ENCODE measurements at places on chromosomes 6 and 20.

DNA sequence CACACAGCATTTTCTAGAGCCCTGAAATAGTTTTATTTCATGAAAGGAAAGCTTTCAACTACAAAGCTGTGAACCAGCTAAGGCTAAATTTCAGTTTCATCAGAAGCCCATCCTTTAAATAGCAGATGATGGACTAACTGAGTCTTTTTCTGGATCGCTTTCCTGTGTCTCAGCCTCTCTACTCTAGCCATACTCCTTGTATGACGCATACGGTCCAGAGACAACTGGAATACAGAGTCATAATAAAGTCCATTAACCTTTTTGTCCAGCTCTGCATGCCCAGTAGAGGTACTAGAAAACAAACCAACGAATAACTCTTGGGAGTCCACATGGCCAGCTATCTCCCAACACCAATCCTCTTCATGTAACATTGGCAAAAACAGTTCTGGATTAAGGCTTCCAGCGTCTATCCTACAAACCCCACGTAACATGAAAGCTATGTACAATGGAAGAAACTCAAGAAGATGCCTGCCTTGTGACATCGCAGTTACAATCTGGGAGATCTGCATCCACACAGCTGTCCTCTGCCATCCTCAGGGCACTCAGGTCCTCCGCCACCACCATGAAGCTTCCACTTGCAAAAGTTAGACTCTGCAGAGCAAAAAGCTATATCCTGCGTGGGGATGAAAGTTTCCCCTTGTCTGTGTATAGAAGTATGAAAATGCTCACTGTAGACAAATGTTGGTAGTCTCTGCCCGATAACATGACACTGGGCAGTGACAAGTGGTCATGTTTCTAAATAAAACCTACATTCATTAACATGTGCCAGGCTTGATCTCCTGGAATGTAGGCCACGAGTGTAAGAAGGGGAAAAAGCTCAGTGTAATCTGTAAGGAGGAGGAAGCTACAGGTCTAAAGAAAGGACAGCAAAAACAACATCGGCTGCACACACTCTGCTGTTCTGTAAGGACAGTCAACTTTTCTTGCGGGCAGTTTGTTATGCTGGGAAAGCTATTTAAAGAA is 360.4 kb downstream of the ESR1 start:
- no peak for DNase-seq

- DNase-seq: no peak
Observed at GRCh38 chr20:50368813-50369224, 141.4 kb upstream of the PTPN1 start.

DNA sequence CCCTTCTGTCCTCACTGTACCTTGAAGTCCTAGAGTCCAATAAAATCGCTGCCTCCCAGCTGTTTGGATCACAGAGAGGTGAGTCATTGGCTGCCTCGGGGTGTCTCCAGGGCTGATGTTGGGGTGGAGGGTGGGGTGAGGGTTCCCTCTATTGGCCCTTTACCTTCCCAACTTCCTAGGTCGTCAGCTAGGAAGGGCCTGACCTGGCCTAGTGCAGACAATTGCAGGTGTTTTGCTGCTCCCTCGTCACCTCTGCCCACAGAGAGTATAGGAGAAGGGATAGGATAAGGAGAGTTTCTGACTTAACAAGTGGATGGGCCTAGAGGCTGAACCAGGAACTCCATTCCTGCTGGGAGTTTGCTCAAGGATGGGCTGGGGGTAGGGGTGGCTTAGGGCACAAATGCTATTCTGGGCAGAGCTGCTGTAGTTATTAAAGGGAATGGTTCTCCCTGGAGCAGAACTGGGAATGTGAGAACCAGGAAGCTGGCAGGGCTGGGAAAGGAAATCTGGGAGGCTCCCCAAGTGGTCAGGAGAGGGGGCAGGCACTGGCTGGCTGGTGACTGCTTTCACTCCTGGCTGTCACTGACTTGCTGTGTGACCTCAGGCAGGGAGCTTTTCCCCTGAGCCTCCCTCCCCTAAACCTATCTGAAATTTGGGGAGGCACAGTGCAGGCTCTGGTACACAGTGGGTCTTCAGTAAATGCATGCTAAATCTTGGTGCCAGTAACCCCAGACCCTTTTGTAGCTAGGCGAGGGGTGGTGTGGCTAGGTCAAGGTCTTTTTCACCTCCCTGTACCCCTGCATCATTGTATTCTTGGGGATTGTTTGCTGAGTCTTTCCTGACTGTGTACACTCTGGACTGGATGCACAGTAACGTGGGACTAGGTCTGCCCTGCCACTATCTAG is 1.5 kb downstream of the TP53INP2 start:
- no peak for DNase-seq

- DNase-seq: no peak
Observed at GRCh38 chr6:43762966-43763695, 6.9 kb upstream of the VEGFA start.

DNA sequence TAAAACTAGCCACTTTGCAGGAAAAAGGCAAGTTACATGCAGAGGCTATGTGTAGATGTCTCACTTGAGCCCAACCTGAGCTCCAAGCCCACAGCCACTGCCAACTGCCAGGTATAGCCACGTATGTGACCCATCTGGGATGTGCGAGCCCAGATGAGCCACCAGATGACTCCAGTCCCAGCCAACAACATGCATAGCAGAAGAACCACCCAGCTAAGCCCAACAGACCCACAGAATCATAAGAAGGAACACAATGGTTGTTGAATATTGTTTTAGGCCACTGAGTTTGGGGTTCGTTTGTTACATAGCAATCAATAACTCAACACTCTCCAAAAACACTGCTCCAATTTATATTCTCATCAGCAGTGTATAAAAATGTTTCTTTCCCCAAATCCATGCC is 16.3 kb downstream of the FAM50B start:
- no peak for DNase-seq

- DNase-seq: no peak
Observed at GRCh38 chr20:64160118-64160517, 4.1 kb upstream of the MYT1 start.

GRCh38 chr20:14098261-14098660 is 102.9 kb downstream of the MACROD2 start:
- no peak for DNase-seq

DNA sequence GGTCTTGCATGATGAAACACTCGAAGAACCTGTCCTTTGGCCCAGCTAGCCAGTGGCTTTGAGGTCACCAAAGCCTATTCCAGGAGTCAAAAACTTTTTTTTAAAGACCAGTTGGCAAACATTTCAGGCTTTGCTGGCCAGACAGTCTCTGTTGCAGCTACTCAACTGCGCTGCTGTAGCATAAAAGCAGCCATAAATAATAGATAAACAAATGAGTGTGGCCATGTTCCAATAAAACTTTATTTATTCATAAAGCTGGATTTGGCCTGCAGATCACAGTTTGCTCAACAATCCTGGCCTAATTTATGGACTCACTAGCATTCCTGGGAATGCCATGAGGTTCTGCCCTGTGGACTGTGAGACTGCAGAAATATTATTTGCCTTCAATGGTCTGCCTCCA is 68.8 kb upstream of the LTV1 start:
- no peak for DNase-seq

- DNase-seq: no peak
Observed at GRCh38 chr20:33423141-33423834, 20.3 kb downstream of the SNTA1 start.

- DNase-seq: no peak
Observed at GRCh38 chr6:52164319-52165094, 21.7 kb upstream of the IL17A start.

DNA sequence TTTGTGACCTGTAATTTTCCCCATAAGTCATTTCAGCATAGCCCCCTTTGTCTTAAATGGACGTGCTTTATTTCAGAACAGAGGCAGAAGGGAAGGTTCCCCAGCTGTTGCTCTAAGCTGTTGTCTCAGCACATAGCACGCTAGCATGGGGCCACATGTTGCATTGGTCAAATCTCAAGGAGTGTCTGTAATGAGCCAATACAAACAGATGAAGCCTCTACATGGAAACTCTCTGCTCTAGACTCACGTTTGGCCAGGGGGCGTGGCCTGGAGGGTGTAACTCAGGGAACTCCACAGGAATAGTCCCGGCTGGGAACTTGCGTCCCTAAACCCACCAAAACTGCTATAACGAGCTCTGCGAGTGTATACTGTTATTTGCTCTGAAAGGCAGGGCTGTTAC is 35.2 kb upstream of the SLC22A2 start:
- no peak for DNase-seq

DNA sequence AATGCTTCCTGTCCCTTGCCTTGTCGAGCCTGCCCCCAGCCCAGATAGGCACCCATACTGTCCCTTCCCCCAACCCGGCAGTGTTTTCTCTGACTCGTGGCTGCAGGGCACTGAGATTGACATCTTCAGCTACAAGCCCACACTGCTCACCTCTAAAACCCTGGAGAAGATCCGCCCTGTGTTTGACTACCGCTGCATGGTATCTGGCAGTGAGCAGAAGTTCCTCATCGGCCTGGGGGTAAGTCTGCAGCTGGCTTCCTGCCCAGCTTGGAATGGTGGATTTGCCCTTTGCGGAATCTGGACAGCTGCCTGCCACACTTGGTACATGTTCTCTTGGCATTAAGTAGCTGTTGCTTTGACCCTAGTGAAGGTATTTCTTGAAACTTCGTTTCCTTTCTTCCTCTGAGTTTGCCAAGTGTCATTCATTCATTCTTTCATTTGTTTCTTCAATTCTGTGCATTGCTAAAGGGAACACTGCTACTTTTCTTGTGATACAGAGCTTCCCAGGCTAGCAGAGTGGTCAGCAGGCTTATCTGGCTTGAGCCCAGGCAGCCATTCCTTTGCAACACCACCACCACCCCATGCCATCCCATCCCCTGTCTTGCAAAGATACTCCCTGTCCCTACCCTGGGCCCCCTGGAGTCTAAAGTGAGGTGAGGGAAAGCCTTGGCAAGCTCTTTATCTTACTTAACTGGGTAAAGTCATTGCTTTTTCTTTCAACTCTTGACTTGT is 26.2 kb downstream of the CCDC167 start:
- no peak for DNase-seq

- no peak for DNase-seq
Observed at GRCh38 chr20:37323985-37324384, 22.0 kb upstream of the SRC start.

GRCh38 chr20:25699914-25700313 is 3.3 kb upstream of the ZNF337 start:
- DNase-seq: no peak

GRCh38 chr6:11830105-11830504 is 51.5 kb upstream of the ADTRP start:
- no peak for DNase-seq

GRCh38 chr20:59253325-59253724 is 47.1 kb upstream of the EDN3 start:
- no peak for DNase-seq

DNA sequence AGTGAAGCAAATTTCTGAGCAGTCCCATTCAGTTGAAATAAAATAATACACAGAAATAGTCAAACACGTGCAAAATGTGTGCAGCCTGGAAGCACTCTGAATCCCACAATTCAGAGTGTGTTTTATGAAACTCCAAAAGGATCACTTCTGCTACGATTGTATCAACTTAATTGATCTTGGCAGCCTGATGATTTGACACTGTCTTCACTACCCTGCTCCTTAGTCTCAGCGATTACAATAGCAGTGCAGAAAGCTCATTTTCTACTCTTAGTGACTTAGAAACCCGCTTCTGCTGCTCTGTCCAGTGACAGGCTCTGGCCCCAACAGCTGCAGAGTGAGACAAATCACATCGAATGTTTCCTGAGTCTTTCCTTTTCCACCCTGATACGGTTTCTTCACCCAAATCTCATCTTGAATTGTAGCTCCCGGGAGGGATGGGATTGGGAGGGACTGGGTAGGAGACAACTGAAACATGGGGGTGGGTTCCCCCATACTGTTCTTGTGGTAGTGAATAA is 16.2 kb upstream of the EMILIN3 start:
- no peak for DNase-seq

- no peak for DNase-seq
Observed at GRCh38 chr6:68710916-68711315, 75.8 kb downstream of the ADGRB3 start.

DNA sequence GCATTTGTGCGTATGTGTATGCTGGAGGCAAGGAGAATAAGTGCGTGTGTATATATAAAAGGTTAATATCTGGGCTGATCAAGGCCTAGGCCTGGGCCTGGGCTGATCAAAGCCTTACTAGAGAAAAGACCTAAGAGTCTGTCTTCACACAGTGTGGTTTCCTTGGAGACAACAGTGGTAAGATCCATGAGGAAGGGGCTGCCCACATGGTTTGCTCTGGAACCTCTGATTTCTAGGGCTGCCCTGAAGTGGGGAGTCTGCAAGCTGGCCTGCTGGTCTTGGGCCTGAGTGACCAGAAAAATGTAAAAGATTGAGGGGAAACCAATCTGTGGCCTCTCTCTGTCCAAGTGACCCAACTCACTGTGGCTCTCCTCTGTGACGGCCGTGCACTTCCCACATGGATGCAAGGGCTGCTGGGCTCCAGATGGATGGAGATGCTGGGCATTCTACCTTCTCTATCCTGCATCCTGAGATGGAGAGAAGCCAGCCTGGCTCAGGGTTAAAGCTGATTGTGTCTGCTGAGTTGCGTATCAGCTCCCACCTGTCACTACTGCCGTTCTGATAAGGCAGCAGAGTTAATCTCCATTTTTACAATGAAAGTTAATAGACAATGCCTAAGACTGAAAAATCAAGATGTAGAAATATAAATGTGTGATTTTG is 90.3 kb upstream of the NXT1 start:
- no peak for DNase-seq

DNA sequence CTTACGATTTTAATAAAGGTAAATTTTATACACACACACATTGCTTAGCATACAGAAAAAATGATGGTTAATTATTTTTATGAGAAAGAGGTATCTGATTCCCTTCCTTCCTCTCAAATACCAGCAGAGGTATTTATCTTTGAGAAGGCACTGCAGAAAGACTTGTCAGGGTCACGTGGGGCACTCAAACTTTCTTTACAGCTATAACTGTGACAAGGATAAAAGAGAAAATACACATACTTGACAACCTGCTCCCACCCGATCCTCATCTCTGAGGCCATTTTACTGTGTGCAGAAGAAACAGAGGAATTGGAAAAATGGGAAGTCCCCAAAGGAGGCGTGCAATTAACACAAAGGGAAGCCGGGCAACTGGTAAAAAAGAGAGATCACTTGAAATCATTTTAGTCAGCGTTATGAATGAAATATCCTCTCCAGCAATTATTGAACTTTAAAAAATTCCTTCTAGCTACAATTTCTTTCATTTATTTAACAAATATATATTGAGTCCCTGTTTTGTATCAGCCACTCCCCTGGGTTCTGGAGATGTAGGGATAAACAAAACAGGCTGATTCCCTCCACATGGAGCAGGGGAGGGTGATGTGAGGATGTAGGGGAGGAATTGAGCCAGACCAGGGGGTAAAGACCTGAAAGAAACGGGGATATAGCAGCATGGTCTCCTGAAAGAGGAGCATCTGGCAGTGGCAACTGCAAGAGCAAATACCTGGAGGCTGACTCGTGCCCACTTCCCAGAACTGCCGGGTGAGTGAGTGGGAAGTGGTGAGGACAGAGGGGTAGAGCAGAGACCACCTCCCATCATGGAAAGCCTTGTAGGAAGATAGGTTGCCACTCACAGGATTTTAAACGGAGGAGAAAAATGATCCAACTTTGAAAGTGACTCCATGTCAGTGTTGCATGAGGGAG is 510.3 kb downstream of the KIF16B start:
- DNase-seq: no peak

GRCh38 chr6:15618685-15619084 is 44.1 kb downstream of the DTNBP1 start:
- DNase-seq: no peak

- no peak for DNase-seq
Observed at GRCh38 chr20:34369265-34369664, 6.2 kb downstream of the ITCH start.
